Hematopoietic multipotent progenitor cell treated with erythropoietin and hydrocortisone succinate and interleukin-3 and kit ligand, for 15 days (in vitro differentiated cells): ENCODE measurements at places on chromosomes 6 and 20.

DNA sequence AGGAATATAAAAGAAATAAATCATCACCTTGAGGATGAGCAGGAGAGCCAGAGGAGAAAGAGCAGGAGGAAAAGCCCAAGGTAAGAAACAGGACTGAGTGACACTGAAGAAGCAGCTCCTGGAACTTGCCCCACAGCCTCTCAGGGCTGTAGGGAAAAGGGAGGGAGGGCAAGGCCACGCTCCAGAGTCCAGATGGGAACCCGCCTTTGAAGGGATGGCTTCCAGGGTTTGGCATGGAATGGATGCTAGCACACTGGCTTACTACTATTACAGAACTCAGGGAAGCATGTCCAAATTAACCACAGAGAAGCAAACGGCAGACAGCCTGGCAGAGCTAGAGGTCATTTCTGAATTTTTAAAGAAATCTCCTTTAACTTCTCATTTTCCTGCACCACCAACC lies 26.8 kb downstream of the RALGAPA2 start:
- no peak for DNase-seq

GRCh38 chr6:167107787-167108186 lies 15.1 kb upstream of the CCR6 start:
- DNase-seq, result no peak

DNA sequence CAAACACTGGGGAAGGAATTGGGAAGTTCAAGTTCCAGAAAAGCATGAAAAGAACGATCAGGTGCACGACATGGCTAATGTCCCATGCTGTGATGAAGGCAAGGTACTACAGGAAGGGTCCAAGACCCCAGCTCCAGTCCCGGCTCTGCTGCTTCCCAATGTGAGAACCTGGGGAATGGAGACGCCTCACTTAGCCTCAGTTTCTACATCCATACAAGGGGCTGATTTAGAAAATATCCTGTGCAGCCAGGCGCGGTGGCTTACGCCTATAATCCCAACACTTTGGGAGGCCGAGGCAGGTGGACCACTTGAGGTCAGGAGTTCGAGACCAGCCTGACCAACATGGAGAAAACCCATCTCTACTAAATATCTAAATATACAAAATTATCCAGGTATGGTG lies 80.7 kb upstream of the NFATC2 start:
- no peak for DNase-seq

- no peak for DNase-seq
These were observed 15.9 kb downstream of the KCNK5 start for GRCh38 chr6:39213195-39213920.

DNA sequence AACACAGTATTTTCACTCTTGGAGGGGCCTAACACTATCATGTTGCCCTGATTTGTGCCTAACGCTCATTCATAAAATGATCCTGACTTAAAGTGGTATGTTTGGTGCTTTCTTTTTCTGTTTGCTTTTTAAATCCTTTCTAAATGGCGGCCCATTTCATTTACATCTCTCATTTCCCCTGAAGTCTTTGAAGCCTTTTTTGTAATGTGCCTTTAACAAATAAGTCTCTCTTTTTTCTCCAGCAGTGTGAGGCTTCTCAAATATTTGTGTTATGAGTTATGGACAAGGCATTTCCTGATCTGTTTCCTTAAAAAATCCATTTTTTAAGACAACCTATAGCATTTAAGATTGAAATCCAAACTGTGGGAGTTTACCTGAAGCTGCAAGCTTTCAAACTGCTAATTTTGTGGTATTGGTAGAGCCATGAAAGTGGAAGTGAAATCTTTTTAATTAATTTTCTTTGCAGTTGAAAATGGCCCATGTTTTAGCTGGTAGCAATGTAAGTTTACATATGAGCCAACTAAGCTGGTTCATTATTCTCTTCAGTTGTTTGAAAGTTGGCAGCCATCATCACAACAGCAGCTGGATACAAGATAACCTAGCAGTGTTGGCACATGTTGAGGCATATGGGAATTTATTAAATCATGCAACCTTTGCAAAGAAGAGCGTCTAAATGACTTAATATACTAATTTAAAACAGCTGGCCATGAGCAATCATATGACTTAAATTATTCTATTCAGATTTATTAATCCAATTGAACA lies 469.7 kb downstream of the CDKAL1 start:
- no peak for DNase-seq

GRCh38 chr6:17388365-17388764 lies 5.0 kb upstream of the CAP2 start:
- no peak for DNase-seq

DNA sequence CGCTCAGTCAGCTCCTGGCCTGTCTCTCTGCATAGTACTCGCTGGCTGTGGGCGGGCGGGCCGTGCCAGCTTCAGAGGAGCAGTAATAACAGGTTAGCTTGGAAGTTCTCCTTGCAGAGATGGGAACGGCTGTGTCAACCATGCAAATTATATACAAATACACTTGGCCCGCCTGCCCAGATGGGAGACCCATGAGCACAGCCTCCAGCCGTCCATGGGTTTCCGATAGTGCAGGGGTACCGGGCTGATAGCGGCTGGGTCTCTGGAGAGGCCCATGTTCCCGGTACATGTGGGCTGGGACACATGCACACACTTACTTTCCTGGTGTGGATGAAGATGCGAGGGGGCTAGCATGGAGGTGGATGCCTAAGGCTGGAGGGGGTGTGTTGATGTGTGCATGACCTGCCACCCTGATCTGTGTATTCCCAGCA lies 12.8 kb upstream of the ZNF831 start:
- no peak for DNase-seq
